Astrocyte of the hippocampus (primary cell): ENCODE measurements at places on chromosomes 6 and 20.

DNA sequence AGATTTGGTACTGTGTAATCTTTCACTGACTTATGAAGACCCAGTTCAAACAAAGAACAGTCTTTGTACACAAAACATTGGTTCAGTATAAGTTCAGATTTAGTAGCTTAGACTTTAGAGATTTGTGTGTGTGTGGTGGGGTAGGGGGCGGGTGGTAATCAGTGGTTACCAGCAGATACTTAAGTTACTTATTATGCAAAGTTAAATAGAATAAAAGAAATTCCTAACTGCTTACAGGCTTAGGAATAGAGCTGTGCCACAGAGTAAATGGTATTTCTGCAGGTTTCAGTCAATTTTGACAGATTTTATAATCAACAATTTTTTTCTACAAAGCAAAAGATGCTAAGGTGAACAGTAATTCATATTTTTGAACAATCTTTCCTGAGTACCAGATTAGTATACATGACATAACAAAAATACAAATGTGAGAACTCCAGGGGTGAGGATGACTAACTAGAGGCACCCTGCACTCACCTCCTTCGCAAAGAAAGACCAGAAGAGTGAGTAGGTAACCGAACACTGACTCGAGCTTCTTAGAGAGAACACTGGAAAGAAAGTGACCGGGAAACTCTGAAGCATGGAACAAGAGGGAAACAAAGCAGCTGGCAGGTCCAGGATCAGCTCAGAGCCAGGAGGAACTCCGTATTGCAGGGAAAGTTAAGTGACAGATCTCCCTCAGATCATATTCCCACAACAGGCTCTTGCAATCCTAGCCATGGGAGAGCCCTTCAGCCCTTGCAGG, 560.6 kb downstream of the COL12A1 start:
- DNase-seq, result no peak

DNA sequence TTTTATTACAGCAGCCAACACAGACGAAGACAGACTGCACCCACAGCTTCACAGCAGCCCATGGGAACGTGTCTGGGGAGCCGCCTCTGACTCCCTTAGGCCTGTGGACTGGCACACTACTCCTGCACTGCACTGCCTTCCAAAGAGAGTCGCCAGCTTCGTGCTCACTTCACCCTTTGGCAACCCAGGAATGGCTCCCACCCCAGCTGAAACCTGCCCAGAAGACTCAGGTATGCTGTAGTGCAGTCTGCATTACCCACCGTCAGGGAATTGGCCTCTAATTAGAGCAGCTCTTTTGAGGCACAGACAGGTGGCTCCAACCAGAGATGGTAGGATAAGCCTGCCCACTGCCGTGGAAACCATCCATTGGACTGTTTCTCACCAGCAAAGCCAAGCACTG, 39.9 kb upstream of the FRMD1 start:
- DNase-seq, result no peak

- DNase-seq, result no peak
These were observed 194.2 kb upstream of the SGK1 start for GRCh38 chr6:134511984-134512683.

- no peak for DNase-seq
These were observed 232.9 kb downstream of the SYNE1 start for GRCh38 chr6:152404086-152404857.

DNA sequence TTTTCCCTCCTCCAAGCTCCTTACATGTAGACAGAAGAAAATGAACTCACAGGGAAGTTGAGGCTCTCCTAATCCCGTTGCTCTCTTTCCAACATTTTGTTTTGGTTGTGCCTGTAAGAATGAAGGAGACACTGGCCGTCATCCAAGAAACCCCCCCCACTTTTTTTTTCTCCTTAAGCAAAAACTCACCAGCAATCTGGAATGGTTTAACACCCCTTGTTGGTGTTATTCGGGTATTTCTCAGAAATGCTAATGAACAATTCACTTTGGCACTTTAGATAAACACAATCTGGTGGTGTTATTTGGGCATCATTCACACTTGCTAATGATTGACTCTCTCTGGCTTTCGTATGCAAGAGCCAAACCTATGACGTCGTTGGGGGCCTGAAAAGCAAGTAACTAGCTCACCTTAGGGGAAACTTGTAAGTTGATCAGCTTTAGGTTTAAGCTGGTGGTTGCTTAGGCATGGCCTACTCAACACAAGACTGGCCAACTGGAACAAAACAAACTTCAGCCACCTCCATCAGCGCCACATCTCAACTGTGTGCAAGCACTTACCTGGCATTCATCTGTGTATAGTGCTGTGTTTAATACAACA, 24.3 kb upstream of the OLIG3 start:
- no peak for DNase-seq

- DNase-seq, result no peak
These were observed 74.7 kb downstream of the DHX35 start for GRCh38 chr20:39036851-39037250.

GRCh38 chr20:59255256-59255655, 45.2 kb upstream of the EDN3 start:
- no peak for DNase-seq

DNA sequence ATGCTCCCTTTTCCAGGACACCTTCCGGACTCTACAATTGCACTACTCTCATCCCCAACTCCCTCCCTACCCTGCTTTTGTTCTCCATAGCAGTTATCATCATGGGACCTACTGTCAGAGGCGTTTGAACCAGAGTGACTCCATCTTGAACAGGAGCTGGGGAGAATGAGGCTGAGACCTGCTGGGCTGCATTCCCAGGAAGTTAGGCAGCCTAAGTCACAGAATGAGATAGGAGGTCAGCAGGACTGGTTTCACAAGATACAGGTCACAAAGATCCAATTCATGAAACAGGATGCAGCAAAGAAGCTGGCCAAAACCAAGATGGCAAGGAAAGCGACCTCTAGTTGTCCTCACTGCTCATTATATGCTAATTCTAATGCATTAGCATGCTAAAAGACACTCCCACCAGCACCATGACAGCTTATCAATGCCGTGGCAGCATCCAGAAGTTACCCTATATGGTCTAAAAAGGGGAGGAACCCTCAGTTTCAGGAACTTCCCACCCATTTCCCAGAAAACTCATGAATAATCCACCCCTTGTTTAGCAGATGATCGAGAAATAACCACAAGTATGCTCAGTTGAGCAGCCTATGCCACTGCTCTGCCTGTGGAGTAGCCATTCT, 15.6 kb downstream of the SLC13A3 start:
- peak; percentile 57 for DNase-seq

- no peak for DNase-seq
These were observed 48.3 kb downstream of the FAM217A start for GRCh38 chr6:4030669-4031068.

DNA sequence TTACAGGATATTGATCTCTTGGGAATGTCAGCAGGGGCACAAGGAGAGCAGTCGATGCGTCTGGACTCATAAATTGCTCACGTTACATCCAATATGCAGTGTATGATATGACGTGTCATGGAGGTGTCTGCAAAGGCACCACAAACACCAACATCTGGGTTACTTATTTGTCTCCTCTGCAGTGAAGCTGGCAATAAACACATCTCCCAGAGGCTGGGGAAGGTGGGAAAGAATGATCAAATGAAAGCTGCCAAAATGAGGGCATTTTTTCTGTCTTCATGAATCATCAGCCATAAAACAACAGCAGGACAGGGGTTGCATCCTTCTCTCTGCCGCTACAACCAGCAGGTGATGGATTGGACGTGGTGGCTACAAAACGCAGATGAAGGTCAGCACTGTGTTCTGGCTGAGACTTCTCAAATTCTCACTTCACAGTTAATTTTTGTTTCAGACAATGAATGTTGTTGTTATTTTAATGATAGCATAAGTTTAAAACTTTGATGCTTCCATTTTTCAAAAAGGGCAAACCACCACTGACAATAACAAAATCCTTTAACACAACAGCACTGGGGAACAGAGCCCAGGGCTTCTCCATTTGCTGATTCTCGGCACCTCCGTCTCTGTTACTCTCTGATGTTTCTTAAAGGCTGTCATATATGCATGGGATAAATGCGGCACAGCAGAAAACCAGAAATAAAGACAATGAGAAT, 47.5 kb downstream of the ERMARD start:
- DNase-seq, result no peak

- no peak for DNase-seq
These were observed 5.3 kb downstream of the GHRH start for GRCh38 chr20:37256286-37256685.

GRCh38 chr6:73104921-73105320, 120.4 kb downstream of the KHDC1L start:
- no peak for DNase-seq

- peak; percentile 64 for DNase-seq
These were observed 102.7 kb downstream of the SLC23A2 start for GRCh38 chr20:4898282-4899244.

DNA sequence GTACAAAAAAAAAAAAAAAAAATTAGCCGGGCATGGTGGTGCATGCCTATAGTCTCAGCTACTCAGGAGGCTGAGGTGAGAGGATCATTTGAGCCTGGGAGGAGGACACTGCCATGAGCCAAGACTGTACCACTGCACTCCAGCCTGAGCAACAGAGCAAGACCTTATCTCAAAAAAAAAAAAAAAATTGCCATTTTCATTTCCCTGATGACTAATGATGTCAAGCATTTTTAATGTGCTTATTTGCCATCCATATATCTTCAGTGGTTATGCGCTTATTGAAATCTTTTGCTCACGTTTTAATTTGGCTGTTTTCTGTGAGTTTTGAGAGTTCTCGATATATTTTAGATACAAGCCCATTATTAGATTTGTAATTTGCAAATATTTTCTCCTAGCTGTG, 46.7 kb downstream of the PFDN4 start:
- no peak for DNase-seq

DNA sequence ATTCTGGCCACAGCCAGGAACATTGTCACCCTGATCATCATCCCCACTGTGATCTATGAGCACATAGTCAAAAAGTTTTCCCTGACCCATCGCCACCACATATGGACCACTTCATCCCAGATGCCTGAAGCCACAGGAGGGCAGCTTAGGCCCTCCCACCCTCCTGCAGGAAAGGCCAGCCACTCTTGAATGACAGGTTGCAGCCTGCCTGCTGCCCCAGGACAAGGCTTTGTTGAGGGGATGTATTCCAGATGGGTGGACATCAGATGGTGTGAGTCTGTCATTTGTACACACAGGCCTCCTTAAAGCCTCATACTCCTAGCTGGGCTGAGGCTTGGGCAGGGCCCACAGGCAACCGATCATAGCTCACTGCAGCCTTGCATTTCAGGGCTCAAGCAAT, 30.8 kb downstream of the DPPA5 start:
- no peak for DNase-seq

DNA sequence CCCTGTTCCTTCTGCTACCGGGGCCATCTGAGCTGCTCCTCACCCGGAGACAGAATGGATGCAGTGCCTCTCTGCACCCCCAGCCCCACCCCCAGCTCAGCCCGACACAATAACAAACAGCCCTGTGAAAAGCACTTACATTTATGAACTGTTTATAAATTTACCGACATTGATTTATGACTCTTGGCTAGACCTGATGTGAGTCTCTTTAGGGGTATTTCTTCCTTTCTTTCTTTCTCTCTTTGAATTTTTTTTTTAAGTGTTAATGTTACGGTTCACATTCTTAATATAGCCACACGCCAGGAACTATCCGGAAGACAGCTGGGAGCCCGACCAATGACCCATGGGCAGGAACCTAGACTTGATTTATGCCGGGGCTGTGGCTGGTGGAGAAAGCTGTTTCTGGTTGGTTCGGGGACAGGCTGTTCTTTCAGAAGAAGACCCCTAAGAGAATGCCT, 266.3 kb downstream of the CDC5L start:
- peak; percentile 72 for DNase-seq

DNA sequence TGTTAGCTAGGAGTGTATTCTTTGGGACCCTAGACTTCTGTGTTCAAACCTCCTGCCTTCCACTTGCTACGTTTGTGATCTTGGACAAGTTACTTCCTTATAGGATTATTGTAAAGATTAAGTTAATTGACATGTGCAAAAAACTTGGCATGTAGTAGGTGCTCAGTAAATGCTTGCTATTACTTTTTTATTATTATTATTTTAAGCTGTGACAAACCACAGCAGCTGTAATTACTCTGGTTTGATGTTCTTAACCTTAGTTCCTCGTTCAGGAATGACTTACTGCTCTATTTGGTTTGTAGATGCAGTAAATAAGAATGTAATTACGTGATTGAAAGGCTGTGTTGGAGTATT, 3.2 kb downstream of the ARFGEF2 start:
- DNase-seq, result no peak

DNA sequence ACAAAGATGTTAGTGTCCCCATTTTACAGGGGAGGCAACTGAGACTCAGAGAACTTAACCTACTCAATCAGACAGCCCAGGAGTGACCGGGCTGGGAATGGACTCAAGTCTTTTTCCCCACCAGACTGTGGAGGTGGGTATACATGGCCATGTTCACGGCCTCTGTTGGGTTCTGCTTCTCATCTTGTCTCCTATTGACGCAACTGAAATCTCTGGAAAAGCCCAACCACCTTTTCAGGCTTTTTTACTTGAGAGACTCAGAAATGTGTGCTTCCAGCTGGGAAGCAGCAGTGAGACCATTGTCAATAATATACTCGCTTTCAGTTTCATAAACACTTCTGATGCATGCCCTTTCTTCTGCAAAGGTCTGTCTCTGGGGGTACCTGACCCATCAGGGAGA, 70.7 kb downstream of the SOBP start:
- no peak for DNase-seq

GRCh38 chr6:39804466-39805065, 12.4 kb downstream of the DAAM2 start:
- DNase-seq, result peak; percentile 71

- no peak for DNase-seq
These were observed 120.5 kb downstream of the ZMYND8 start for GRCh38 chr20:47235853-47236638.

GRCh38 chr6:144744720-144745119, 459.6 kb downstream of the UTRN start:
- no peak for DNase-seq

GRCh38 chr6:73062130-73062529, 163.2 kb downstream of the KHDC1L start:
- peak; percentile 33 for DNase-seq

GRCh38 chr20:37369846-37370245, 23.9 kb downstream of the SRC start:
- DNase-seq, result no peak

DNA sequence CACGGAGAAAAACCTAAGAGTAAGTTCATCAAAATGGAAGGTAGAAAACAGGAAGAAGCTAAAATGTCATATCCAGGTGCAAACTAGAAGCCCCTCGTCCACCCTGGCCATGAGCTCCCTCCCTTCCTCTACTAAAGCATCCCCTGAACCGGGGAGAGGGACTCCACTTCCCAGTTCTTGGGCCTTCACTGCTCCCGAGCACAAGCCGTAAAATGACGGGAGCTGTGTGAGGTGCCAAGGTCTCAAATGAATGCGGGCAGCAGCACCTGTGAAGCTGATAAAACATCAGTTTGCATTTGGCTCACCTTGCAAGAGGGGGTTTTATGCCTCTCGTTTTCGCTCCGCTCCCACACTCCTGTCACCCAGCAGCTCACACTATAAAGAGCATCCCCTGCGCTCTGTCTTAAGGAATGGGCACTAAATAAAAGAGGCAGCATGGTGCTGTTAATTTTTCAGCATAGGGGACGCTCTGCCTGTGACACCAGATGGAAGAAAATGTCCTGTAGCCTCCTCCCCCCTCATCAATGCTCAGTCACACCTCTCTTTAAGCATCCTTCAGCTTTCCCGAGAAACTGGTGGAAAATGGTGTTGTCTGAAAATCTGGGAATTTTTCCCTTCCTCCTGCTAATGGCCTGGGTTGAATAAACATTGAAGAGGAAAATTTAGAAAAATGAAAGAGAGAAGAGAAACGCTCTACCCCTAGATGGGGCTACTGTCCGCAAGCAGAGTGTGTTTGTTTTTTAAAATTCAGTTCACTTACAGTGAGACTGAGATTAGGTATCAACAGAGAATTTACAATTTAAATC, 563.0 kb upstream of the AGPAT4 start:
- peak; percentile 73 for DNase-seq
